ENCODE measurements at places on chromosomes 12 and 14.

- no peaks in the 10 kb centered on the region for H3K27me3 ChIP-seq
- no peaks in the 10 kb centered on the region for H3K4me1 ChIP-seq
- DNase-seq, result no peak
- H3K4me3 ChIP-seq, result no peak overlapping the region
- no peak overlapping the region for H3K27ac ChIP-seq
- no peaks in the 10 kb centered on the region for H3K36me3 ChIP-seq
Observed at GRCh38 chr14:95058491-95058890, 98.8 kb downstream of the DICER1 start.

GRCh38 chr12:47725893-47726292 lies 603 bp upstream of the ENDOU start:
- no peaks in the 10 kb centered on the region for H3K27me3 ChIP-seq
- H3K4me3 ChIP-seq, result no peak overlapping the region
- no peaks in the 10 kb centered on the region for H3K36me3 ChIP-seq

- no peaks in the 10 kb centered on the region for H3K36me3 ChIP-seq
- H3K27ac ChIP-seq, result no peak overlapping the region
- no peaks in the 10 kb centered on the region for H3K4me1 ChIP-seq
- no peak overlapping the region for H3K4me3 ChIP-seq
- H3K27me3 ChIP-seq, result no peaks in the 10 kb centered on the region
Observed at GRCh38 chr14:39264558-39264957, 30.8 kb downstream of the MIA2 start.

- H3K27ac ChIP-seq, result no peak overlapping the region
- H3K4me3 ChIP-seq, result no peak overlapping the region
- no peaks in the 10 kb centered on the region for H3K27me3 ChIP-seq
- DNase-seq, result no peak
- H3K36me3 ChIP-seq, result no peaks in the 10 kb centered on the region
- H3K4me1 ChIP-seq, result no peaks in the 10 kb centered on the region
Observed at GRCh38 chr12:123867141-123867540, 105.0 kb downstream of the DNAH10 start.

- H3K36me3 ChIP-seq, result no peaks in the 10 kb centered on the region
- DNase-seq, result peak; percentile 60
- H3K4me3 ChIP-seq, result no peak overlapping the region
- no peaks in the 10 kb centered on the region for H3K4me1 ChIP-seq
- no peak overlapping the region for H3K27ac ChIP-seq
- H3K27me3 ChIP-seq, result no peaks in the 10 kb centered on the region
Observed at GRCh38 chr14:104118006-104118844, 20.2 kb upstream of the KIF26A start.

DNA sequence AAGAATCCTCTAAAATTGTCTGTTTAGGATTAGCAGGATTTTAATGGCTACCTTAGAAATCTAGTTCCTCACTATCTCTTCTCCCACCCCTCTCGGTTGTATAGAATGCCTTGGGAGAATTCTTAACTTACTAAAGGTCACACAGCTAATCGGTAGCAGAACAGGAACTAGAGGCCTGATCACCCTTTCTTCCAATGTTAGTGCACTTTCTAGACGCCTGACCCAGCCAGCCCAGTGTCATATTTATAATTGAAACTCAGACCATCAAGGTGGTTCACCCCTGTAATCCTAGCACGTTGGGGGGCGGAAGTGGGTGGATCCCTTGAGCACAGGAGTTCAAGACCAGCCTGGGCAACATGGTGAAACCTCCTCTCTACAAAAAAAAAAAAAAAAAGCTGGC lies 1.7 kb downstream of the TIGAR start:
- H3K36me3 ChIP-seq, result no peaks in the 10 kb centered on the region
- no peak overlapping the region for H3K27ac ChIP-seq
- DNase-seq, result no peak
- peaks cover 4% of the 10 kb centered on the region for H3K4me1 ChIP-seq

- H3K4me3 ChIP-seq, result no peak overlapping the region
- H3K4me1 ChIP-seq, result no peaks in the 10 kb centered on the region
- no peaks in the 10 kb centered on the region for H3K36me3 ChIP-seq
Observed at GRCh38 chr14:25250516-25250915, 200.6 kb upstream of the STXBP6 start.

DNA sequence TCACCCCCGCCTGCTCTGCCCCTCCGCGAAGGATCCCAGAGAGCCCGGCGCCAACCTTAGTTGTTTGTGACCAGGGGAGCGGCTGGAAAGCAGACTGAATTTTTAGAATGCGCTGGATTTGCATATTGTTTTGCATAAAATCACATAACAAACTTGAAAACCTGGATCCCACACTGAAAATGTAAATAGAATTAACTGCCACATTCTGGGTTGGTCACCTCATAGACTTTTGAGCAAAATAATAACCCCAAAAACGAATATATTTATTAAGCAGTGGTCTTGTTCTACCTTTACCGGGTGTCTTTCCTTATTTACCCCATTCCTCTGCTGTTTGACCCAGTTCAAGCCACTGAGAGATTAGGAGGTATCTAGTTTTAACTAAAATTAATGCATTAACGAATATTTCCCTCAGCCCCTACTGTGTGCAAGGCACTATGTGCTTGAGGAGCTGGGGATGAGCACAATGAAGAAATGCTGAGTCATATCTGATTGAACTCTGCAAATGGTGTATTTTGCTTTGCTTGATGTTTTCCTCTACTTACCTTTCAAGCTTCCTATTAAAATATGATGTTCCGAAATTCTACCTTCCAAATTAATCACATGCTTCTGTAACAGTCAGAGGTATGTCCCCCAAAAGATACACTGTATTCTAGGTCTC lies 438 bp upstream of the EGLN3 start:
- peaks cover 8% of the 10 kb centered on the region for H3K4me1 ChIP-seq
- peak overlapping the region; percentile 64 for H3K4me3 ChIP-seq
- H3K27ac ChIP-seq, result peak overlapping the region; percentile 78

- H3K36me3 ChIP-seq, result no peaks in the 10 kb centered on the region
- no peak overlapping the region for H3K27ac ChIP-seq
- H3K4me3 ChIP-seq, result no peak overlapping the region
- no peaks in the 10 kb centered on the region for H3K27me3 ChIP-seq
Observed at GRCh38 chr14:34203251-34203722, 252.4 kb upstream of the EGLN3 start.

- H3K36me3 ChIP-seq, result no peaks in the 10 kb centered on the region
- no peak for DNase-seq
- peak overlapping the region; percentile 55 for H3K4me3 ChIP-seq
- H3K27ac ChIP-seq, result peak overlapping the region; percentile 80
- H3K4me1 ChIP-seq, result no peaks in the 10 kb centered on the region
Observed at GRCh38 chr14:54881235-54881760, 21.3 kb downstream of the GCH1 start.

DNA sequence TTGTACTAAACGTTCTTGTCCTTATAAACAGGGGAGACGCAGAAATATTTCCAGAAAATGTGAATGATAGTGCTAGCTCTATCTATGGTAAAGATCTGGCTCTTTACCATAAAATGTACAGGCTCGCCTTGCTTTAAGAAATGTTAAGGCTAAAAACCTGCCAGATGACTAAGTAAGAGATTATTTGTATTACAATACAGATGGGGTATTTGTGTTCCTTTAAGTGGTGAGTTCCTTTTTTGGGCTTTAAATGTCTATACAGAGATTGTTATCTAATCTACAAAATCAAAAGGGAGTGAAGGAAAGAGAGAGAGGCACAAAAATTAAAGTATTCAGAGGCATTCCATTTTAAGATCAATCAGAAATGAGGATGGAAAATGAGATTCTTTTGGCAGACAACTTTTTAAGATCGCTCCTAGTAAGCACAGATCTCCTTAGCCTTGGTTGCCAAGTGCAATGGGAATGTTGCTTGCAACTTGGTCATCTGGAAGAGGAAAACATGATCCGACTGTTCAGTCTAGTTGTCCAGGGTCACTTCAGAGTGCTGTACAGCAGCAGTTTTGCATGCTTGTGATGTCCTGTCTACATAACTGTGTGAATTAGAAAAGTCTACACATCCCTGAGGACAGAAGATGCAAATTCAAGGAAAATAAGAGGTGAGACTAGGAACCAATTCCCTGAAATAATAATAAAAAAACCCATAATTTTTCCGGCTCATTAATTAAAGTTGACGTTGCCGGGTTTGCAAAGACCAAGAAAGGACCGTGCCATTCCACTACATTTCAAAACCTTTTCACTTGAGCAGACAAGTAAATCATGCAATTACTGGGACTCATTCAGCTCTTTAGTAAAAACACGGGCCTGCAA lies 380.8 kb downstream of the EGLN3 start:
- H3K27ac ChIP-seq, result no peak overlapping the region
- no peak for DNase-seq
- H3K36me3 ChIP-seq, result no peaks in the 10 kb centered on the region
- H3K4me1 ChIP-seq, result no peaks in the 10 kb centered on the region
- no peaks in the 10 kb centered on the region for H3K27me3 ChIP-seq

GRCh38 chr14:85471744-85472143 lies 58.2 kb upstream of the FLRT2 start:
- no peaks in the 10 kb centered on the region for H3K36me3 ChIP-seq
- no peak overlapping the region for H3K4me3 ChIP-seq
- no peaks in the 10 kb centered on the region for H3K27me3 ChIP-seq
- H3K27ac ChIP-seq, result no peak overlapping the region
- DNase-seq, result no peak
- peaks cover 2% of the 10 kb centered on the region for H3K4me1 ChIP-seq

GRCh38 chr12:120997448-120997847 lies 18.8 kb downstream of the C12orf43 start:
- no peak for DNase-seq
- no peak overlapping the region for H3K27ac ChIP-seq
- H3K4me3 ChIP-seq, result no peak overlapping the region
- no peaks in the 10 kb centered on the region for H3K27me3 ChIP-seq

GRCh38 chr12:71214511-71215285 lies 56.9 kb upstream of the TSPAN8 start:
- H3K27me3 ChIP-seq, result no peaks in the 10 kb centered on the region
- DNase-seq, result no peak
- no peaks in the 10 kb centered on the region for H3K4me1 ChIP-seq
- H3K4me3 ChIP-seq, result no peak overlapping the region

- H3K27me3 ChIP-seq, result no peaks in the 10 kb centered on the region
- no peak overlapping the region for H3K27ac ChIP-seq
- no peaks in the 10 kb centered on the region for H3K36me3 ChIP-seq
- H3K4me3 ChIP-seq, result no peak overlapping the region
Observed at GRCh38 chr12:22923768-22924167, 298.8 kb downstream of the ETNK1 start.

DNA sequence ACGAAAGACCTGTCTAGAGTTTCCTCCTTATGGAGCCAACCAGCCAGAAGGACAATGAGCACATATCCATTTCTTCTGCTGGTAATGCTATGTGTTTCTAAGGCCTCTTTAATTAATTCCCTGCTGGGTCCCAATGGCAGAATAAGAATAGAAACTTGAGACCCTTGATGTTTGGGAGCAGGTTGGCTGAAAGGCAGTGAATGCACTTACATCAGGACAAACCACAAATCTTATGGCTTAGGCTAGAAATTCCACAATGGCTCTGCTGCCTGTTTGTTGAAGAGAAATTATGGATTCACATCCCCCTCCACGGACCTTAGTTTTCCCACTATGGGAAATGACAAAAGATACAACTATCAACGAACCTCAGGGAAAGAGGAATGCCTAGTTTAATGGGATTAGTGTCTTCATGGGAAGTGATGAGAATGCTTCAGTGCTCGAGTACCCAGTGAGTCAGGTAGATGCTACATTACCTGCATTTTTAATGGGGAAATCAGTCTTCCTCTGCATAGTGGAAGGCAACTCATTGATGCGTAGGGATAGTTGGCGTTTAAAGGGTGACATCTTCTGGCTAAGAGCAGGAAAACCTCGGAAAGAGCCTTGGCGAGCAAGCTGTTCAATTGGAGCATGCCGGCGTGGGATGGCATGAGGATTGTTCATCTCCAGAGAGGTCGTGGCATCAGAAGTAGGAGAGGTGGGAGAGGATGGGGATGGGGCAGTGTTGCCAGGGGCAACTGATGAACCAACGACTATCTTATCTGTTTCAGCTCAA lies 46.5 kb downstream of the PAPLN start:
- peaks cover 47% of the 10 kb centered on the region for H3K36me3 ChIP-seq
- DNase-seq, result no peak
- no peak overlapping the region for H3K27ac ChIP-seq
- no peak overlapping the region for H3K4me3 ChIP-seq

DNA sequence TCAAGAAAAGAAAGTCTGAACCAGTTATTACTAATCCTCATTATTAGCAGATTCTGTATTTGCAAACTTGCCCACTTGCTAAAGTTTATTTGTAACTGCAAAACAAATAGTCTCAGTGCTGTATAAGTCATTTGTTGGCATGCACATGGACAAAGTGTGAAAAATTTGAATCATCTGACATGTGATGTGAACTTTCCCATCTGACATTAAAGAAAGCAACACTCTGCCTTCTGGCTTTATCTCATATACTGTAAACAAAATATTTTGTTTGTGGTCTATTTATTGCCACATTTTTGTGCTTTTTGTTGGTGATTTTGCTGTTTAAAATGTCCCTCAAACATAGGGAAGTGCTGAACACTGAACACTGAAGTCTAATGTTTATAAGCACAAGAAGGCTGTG lies 513.8 kb downstream of the RPL10L start:
- H3K4me3 ChIP-seq, result no peak overlapping the region
- H3K27me3 ChIP-seq, result no peaks in the 10 kb centered on the region
- no peaks in the 10 kb centered on the region for H3K36me3 ChIP-seq
- no peak overlapping the region for H3K27ac ChIP-seq

- no peaks in the 10 kb centered on the region for H3K27me3 ChIP-seq
- no peaks in the 10 kb centered on the region for H3K4me1 ChIP-seq
- DNase-seq, result no peak
- H3K27ac ChIP-seq, result no peak overlapping the region
Observed at GRCh38 chr14:106564058-106564643, 1037.8 kb downstream of the TMEM121 start.

DNA sequence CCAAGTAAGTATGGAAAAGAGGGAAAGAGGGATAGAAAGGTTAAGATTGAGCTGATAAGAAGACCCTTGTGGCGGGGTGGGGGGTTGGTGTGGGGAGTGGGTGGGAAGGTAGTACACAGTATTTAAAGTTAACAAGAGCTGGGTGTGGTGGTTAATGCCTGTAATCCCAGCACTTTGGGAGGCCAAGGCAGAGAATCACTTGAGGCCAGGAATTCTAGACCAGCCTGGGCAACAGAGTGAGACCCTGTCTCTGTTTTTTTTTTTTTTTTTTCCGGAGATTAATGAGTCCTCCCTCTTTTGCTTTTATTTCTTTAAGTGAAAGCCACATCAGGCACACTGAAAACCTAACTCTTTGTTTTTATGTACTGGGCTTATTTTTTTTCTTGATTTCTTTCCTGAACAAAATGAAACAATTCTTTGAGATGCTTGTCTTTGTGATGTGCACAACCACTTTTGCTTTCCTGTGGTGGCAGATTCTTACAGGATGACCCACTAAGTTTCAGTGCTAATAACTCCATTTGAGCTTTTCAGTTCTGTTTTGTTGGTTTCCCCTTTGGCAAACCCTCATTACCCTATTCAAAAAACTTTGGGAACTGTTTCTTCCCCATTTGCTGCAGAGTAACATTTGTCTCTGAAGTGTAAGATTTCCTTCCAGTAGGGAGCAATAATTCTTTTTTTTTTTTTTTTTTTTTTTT lies 54.8 kb downstream of the WNK1 start:
- DNase-seq, result no peak
- H3K4me1 ChIP-seq, result peaks cover 2% of the 10 kb centered on the region
- no peak overlapping the region for H3K4me3 ChIP-seq
- H3K27ac ChIP-seq, result peak overlapping the region; percentile 65

GRCh38 chr12:92424338-92424737 lies 278.5 kb upstream of the PLEKHG7 start:
- DNase-seq, result no peak
- no peaks in the 10 kb centered on the region for H3K36me3 ChIP-seq
- H3K4me3 ChIP-seq, result no peak overlapping the region
- no peaks in the 10 kb centered on the region for H3K4me1 ChIP-seq

- H3K36me3 ChIP-seq, result no peaks in the 10 kb centered on the region
- H3K4me3 ChIP-seq, result peak overlapping the region; percentile 80
- peak overlapping the region; percentile 81 for H3K27ac ChIP-seq
- H3K4me1 ChIP-seq, result peaks cover 7% of the 10 kb centered on the region
- H3K27me3 ChIP-seq, result no peaks in the 10 kb centered on the region
- no peak for DNase-seq
Observed at GRCh38 chr14:32940066-32940651, 1.5 kb downstream of the NPAS3 start.

Measured in ascending aorta (tissue), 2 donors.